ENCODE measurements at places on chromosomes 11 and 22.

DNA sequence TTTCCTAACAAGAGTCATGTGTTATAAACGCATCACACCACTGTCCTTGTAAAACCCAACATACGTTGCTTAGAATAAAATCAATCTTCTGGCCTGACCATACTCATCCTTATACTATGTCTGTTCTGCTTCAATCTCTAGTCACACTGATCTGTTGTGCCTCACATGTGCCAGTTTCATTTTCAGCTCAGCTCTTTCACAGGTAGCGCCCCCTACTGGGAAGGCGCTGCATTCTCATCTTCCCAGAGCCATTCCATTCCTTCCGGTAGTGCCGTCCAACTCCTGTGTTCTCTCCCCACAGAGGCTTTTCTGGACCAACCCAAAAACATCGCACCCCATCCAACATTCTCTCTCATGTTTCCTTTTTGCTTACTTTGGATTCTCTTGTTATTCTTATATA, 22.2 kb downstream of the CASP5 start:
- DNase-seq: no peak

GRCh38 chr22:16609548-16610261, 17.1 kb upstream of the CCT8L2 start:
- no peak for DNase-seq

DNA sequence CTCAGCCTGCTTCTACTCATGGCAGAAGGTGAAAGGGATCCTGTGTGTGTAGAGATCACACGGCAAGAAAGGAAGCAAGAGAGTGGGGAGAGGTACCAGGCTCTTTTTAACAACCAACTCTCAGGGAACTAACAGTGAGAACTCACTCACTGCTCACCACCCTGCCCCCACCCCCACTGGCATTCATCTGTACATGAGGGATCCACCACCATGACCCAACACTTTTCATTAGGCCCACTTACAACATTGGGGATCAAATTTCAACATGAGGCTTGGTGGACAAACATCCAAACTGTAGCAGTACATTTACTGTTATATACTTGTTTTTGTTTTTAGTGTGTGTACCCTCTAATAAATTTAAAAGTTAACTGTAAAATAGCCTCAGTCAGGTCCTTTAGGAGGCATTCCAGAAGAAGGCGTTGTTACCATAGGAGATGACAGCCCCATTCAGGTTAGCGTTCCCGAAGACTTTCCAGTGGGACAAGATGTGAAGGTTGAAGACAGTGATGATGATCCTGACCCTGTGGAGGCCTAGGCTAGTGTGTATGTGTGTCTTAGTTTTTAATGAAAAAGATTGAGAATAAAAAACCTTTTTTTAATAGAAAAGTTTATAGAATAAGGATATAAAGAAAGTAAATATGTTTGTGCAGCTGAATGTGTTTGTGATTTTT, 11.3 kb downstream of the CUL5 start:
- DNase-seq: no peak

DNA sequence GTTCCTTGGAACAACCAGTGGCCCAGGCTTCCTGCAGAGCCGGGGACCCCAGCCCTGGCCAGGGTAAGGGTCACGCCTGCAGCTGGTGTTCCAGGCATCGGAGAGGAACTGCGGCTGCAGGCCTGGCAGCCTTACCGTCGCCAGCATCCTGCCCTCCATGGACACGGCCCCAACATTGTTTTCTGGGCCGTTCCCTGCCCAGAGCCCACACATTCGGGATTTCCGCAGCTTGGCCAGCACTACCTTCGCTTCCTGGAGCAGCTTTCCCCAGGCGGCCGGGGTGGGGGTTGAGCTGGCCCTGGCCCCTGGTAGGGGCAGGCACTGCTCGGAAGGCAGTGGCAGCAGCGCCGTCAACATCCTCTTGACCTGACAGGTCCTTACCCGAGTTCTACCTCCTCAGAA, 17.7 kb downstream of the TXN2 start:
- no peak for DNase-seq

DNA sequence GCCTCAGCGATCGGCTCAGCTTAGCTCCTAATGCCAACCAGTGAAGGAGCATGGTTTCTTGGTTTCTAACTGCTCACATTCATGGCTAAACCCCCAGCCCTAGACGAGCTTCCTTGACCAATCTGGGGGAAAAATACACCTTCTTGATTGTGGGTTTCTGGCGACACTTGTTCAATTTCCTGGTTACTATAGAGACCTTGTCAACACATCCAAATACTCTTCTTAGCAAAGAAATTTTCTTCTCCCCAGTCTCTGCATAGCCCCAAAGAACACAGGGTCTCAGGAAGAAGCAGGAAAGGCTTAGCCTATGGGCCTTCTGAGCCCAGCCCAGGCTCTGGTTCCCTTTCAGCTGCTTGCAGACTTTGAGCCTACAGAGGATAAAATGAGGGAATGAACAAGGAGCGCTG, 88.5 kb upstream of the SYT13 start:
- DNase-seq: no peak

DNA sequence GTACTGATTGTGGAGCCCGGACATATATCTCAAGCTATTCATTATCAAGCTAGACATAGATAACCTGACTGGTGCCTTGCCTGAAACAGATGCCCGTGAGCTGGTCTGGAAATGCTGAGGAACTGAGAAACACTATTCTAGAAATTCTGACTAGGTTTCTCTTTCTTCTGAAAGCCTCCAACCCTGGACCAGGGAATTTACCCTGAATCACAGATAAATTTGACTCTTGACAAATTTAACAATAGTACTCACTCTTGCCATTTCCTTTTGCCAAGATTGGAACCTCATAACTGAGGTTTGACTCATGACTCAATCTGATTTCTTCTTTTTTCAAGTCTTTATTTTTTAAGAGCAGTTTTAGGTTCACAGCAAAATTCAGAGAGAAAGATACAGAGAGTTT, 189.6 kb upstream of the SYN3 start:
- no peak for DNase-seq

- no peak for DNase-seq
These were observed 39.1 kb upstream of the GLYAT start for GRCh38 chr11:58770627-58771457.

DNA sequence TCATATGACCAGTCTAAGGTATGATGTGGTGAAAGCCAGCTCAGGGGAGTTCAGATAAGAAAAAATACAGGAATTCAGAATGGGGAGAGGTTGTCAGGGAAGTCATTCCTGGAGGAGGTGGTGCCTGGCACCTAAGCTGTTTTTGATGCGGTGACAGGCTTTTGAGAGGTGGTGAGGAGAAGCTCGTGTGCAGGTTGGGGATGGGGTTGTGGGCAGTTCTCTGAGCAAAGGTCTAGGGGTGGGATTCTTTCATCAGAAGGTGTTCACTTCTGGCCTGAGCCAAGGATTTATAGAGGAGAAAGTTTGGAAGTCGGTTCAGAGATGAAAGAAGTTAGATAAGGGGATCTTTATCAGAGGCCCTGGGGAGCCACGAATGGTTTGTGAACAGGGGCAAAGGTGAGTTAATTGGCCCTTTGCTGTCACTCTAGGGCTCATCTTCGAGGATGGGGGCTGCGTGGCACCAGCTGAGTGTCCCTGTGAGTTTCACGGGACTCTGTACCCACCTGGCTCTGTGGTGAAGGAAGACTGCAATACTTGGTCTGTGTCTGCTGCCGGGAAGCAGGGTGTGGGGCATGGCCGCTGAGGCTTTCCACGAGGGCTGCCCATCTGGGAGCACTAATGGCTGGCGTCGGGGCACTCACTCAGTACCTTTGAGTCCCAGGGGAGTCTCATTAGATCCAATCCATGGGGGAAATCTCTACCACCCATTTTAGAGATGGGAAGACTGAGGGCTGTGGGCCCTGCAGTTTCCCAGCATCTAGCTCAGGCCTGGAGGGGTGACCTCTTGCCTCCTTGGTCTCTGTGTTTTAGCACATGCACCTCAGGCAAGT, 13.4 kb downstream of the OTOG start:
- no peak for DNase-seq

- no peak for DNase-seq
These were observed 64.1 kb downstream of the PRMT3 start for GRCh38 chr11:20451568-20451967.

- DNase-seq: no peak
These were observed 82.4 kb downstream of the MYEOV start for GRCh38 chr11:69376155-69377028.

- DNase-seq: no peak
These were observed 1348.2 kb upstream of the RAG2 start for GRCh38 chr11:37946155-37946766.
